ENCODE measurements at places on chromosomes 6 and 20.

- DNase-seq, result no peak
Measured at GRCh38 chr6:67541586-67541985, 1093.5 kb upstream of the ADGRB3 start.

DNA sequence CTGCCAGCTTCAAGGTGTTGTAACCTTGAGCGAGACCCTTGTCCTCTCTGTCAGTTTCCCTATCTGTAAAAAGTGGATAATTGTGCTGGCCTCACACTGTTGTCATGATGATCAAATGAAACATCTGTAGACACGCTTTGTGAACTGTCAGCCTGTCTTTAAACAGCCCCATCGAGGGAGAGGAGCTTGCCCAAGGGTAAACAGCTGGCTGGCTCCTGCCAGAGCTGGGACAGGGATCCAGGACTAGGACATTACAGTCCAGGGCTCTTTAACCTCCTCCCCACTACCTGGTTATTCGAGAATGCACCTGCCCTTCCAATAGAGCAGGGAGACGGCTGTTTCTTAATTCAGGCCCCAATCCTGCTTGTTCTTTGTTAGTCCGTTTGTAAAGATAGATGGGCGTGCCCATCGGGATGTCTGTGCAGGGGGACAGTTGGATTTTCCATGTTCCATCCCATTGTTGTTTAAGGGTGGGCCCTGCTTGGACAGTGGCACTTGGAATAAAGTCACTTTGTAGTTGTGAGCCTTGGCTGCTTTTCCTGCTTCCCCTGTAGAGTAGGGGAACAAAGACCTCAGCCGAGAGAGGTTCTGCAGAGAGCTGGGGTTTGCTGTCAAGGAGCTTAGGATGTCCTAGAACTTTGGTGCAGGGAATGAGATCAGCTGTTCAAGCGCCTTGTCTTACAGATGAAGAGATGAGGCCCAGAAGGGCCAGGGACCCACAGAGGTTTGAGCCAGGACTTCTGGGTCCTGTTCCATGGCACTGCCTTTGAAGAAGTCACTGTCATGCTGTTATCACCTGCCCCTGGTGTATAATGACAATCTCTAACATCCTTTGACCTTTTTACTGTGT, 77.9 kb upstream of the MYL9 start:
- DNase-seq, result no peak

- DNase-seq, result no peak
Measured at GRCh38 chr6:85865420-85866369, 223.0 kb upstream of the SYNCRIP start.

DNA sequence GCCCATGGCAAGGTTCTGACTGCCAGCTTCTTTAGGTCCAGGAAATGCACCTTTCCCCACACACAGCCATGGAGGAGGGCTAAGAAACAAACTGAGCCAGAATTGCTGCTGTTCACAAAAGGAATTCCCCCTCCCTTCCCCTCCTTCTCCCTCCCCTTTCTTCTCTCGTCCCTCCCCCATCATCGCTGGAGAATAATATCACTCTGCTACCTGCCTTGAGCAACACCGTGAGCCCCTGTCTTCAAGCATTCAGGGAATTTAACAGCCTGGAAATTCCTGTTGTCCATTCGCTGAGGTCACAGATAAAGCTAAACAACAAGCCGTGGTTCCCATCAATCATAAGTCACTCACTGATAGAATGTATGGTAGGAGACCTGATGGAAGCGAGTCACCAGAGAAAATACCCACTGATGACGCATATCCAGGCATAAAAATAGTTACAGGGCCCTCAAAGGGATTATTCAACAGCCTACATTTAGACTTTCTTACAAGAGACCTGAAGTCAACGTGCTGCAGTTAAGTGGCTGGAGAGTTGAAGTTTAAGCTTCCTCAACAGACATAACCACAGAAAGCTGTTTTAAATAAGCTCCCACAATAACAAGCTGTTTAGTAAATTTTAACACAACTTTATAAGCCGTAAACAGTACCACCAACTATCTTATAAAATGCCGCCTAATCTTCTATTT, 59.7 kb downstream of the HIVEP2 start:
- peak; percentile 30 for DNase-seq

DNA sequence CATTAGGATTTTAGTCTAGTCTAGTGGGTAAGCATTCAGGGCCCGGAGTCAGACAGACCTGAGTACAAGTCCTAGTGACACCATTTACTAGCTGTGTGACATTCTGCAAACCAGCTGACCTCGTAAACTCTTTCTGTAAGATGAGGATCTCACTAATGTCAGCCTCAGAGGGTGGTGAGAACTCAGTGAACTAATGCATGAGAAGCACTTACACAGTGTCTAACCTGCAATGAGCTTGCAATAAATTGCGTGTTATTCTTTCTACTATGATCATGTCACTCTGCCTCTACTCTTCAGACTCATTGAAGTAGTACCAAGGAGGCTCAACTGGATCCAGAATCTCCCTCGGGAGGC, 41.1 kb upstream of the ZNF831 start:
- DNase-seq, result no peak

DNA sequence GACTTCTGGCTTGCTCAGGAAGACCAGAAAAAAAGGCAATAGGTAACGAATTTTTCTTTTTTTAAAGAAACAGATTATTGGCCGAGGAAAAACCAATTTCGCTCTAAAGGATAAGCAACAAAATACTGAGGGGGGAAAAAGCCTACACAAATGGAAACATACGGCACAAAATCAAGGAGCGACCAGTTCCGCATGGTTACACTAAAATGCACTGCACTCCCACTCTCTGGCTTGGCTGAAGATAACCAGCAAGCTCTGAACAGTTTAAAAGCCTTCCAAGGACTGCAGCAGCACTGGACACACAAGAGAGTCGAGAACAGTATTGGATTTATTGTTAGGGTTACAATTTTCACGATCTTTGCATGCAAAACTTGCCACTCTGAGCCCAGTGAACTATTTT, 881 bp upstream of the MAP7 start:
- no peak for DNase-seq

- no peak for DNase-seq
Measured at GRCh38 chr20:16661756-16662155, 68.1 kb upstream of the SNRPB2 start.
